ENCODE measurements at places on chromosomes 11 and 22.

DNA sequence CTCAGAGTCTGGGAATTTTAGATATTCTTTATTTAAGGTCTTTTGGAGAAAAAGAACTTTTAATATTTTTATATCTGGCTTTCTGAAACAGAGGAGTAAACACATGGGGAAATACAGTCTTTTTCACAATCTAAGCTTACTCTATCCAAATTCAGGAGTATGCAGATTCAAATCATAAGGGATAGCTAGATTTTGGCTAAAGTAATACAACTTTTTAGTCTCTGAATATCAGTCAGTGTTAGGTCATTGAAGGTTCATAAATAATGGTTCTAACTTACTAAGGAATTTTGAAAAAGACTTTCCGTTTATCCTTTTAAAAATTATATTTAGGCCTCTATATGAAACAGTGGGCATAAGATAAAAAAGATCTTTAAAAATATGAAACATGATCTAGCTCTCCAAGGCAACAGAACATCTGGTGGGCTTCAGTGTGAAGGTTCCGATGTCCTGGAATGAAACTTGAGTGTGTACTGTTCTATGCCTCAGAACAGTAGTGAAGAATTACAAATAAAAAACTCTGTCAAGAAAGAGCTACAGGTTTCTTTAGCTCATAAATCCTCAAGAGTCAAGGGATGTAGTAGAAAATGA is 165.2 kb upstream of the PDGFD start:
- DNase-seq: no peak

- DNase-seq: no peak
These were observed 71.4 kb downstream of the GLYATL1 start for GRCh38 chr11:59010708-59011107.

GRCh38 chr11:63906585-63906984 is 10.4 kb downstream of the RCOR2 start:
- peak; percentile 51 for DNase-seq

DNA sequence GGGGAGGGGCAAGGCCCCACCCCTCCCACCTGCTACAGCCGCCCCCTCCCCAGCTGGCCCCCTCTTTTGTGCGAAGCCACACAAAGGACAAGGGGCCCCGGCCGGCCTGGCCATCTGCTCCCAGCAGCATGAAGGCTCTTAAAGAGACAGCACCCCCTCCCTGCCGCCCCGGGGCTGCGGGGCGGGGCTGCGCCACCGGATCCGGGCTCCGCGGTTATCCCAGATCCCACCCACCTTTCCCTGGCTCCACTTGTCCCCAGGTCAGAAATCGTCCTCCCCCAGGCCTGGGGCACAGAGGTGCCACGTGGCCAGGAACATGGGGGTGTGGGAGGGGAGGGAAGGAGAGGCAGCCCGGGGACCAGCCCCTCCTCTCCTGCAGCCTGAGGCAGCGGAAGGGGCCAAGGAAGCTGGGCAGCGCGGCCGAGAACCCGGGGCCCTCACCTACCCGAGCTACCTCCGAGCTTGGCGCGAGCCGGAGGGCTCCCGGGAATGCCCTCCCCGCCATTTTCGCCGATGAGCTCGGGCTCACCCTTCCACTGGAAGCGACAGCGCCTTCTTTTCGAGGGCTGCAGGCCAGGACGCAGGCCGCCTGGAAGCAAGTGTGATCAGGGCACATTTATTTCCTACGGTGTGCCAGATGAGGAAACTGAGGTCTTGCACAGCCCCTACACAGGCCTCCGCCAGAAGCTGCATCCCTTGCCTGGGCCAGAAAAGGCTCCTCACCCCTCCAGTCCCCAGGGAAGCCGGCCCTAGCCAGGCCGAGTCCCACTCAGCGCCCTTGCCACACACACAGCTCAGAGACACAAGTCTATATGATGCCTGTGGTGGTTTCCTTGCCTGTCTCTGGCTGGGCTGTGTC is 2.5 kb upstream of the RCOR2 start:
- no peak for DNase-seq

GRCh38 chr11:27839226-27839913 is 139.1 kb upstream of the BDNF start:
- no peak for DNase-seq

DNA sequence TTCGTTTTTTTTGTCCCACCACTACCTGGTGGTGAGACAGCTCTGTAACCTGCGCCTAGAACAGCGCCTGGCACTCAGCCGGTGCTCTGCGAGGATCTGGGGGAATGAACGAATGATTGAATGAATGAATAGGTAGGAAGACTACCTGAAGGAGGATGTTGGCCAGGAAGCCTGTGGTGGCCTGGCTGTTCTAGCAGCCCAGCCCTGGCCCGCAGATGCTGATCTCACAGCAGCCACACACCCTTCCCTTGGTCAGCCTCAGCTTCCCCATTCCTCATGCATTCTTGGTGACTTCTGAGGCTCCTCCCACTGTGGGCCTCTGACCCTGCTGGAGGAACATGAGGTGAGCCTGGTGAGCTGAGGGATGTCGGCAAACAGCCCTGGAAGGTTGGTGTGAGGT is 3.7 kb downstream of the TRPM5 start:
- DNase-seq: no peak

GRCh38 chr11:81331611-81332235 is 1401.9 kb downstream of the FAM181B start:
- no peak for DNase-seq

DNA sequence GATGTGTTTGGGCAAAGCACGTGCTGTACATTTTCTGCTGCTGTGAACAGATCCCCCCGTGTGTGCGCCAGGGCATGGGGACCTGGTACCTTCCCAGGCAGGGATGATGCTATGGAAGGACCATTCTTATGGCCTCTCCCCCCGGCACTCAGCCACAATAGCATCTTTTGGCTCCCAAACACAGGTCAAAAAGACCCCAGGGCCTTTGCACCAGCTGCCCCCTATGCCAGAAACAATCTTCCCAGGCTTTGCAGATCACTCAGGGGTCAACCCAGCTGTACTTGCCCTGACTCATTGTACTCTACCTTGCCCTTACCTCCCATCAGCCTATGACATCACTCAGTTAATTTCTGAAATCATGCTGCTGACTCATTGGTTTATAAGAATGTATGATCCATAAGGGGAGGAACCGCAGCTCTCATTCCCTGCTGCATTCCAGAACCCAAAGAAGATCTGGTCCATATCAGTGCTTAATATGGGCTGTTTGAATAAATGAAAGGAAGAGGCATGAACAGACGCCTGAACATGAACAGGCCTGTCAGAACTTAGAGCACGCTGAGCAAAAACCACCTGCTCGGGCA is 100.7 kb downstream of the CELSR1 start:
- no peak for DNase-seq

DNA sequence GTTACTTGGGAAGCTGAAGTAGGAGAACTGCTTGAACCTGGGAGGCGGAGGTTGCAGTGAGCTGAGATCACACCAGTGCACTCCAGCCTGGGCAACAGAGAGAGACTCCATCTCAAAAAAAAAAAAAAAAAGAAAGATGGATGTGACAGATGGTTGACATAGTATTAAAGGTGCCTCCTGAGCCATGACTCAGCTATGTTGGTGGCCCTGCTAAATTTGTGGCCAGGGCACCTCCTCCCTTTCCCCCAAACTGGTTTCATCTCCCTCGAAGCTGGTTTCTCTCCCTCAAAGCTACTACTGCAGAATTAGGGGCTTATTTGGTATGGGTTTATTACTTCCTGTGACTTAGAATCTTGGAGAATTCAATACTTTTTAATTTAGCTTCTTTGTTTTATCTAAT is 31.5 kb downstream of the SDHD start:
- DNase-seq: no peak

- DNase-seq: no peak
These were observed 156.3 kb downstream of the COMMD9 start for GRCh38 chr11:36132940-36133339.

- no peak for DNase-seq
These were observed 1.0 kb downstream of the CTSD start for GRCh38 chr11:1762537-1763302.

GRCh38 chr11:91978747-91979146 is 245.9 kb upstream of the FAT3 start:
- DNase-seq: no peak

DNA sequence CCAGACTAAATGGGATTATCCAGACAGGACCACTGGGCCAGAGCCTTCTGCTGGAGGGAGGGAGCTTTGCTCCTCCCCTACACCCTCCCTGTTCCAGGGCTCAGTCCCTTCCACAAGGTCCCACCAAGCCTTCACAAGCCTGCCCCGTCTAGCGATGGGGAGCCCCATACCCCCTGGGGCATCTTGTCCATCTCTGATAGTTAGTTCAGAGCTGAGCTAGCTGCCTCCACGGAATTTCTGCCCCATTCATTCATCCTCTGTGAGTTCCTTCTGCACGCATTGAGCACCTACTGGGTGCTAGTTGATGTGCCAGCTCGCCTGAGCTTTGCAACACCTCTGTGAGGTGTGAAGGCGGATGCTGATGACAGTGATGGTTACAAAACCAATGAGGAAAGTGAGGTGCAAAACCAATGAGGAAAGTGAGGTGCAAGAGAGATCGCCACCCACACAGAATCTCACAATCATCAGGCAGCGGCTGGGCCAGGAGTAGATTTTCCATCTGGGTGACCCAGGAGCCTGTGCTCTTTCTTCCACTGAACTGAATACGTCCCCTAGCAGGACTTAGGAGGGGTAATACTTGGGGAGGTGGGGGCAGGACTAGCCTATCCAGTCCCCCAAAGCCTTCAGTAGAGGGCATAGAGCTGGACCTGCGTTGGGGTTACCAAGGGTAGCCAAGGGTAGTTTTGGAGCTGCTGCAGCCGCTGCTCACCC is 21.5 kb upstream of the CBX7 start:
- DNase-seq: peak; percentile 73

GRCh38 chr11:122210367-122210997 is 94.5 kb upstream of the BLID start:
- DNase-seq: no peak

DNA sequence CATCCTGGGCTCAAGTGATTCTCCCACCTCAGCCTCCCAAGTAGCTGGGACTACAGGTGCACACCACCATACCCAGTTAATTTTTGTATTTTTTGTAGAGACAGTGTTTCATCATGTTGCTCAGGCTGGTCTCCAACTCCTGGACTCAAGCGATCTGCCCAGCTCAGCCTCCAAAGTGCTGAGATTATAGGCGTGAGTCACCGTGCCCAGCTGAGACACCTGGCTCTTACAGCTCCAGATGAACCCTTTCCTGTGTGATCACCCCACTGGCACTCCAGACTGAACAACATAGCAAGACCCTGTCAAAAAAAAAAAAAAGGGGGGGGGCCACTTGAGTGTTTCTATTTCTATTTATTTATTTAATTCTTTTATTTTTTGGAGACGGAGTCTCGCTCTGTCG is 1.0 kb upstream of the ADSL start:
- peak; percentile 75 for DNase-seq

DNA sequence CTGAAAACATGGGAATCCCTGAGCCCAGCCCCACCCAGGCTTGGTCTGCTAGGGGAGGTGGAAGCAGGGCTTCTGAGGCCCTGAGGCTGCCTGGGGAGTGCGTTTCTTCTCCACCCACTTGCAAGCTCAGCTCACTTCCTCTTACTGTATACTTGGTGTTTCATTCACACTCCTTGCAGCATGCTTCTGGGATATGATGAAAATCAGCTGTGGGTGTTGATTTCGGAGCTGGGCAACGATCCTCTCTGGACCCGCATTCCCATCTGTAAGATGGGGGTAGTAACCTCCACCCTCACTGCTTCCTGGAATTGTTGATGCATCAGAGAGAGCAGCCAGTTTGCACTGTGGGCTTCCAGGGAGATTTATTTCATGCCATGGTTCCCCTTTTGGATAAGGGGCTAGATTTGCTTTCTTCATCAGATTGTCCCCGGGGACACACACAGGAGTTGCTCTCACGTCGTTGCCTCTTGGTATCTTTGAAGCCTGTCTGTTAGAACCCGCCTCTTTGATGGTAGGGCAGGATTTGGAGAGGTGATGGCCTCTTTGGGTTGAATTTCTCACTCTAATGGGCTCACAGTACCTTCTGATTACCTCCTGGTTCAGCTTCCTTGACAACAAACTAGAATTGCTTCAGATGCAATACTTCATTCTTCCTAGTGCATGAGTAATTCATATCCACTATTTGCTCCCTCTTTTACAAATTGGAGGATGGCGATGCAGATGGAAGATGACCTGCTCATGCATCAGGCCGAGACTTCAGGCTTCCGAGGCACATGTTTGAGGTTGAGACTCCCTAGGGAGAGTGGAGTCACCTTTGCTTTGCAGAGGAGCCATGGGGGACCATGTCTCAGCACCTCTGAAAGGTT is 40.4 kb downstream of the BCR start:
- no peak for DNase-seq

DNA sequence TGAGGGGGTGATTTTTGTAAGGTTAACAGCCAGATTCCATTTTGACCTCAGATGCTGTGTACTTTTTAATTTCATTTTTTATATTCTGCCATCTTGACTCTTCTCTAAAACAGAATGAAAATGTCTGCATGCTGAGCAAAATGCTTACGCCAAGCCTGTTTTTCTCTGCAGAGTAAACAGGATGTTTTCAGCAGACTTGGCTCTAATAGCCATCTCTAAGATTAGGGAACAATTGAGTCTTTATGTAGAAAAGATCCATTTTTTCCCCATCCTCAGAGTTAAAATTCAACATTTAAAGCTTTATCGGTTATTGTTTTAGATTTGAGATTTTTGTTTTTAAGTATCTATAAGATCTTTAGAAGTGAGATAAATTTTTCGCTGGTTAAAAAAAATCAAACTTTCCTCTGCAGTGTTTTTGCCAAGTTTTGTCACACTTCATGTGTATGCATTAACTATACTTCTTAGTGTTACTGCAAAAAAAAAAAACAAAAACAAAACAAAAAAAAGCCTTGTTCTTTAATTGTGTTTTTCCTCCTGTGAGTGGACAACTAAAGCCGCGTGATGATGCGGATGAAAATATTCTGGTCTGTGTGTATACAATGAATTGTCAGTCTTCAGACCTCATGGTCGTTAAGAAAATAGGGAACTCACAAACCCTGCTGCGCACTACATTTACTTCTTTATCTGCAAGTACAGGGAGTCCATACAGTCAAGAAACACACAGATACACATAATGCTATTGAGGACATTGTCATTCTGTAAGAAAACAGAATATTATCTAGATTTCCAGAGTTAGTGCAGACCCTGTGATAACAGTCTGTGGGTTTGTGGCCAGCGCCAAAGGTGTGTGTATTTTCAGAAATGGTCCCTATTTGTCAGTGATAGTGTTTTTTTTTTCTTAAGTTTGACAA is 17.5 kb upstream of the ADSL start:
- no peak for DNase-seq

- no peak for DNase-seq
These were observed 4.8 kb downstream of the DDX10 start for GRCh38 chr11:108669711-108670110.

GRCh38 chr11:119324189-119324588 is 7.3 kb upstream of the MCAM start:
- no peak for DNase-seq

DNA sequence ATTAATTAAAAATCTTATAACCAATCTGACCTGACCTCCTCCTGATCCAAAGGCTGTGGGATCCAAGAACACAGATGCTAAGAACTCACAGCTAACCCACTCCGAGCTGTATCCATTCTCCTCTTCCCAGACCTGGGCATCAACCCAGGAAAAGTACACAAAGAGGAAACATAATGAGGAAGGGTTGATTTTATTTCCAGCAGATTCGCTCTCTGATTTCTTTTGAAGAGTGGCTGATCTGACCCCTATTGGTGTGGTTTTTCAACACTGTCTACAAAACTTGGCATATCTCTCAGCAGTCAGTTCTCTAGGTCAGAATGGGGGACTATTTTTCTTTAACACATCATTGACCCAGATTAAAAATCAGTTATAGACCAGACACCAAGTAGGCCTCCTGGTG is 201.9 kb upstream of the UBASH3B start:
- DNase-seq: no peak
